ENCODE measurements at places on chromosomes 6 and 20.

- no peak for DNase-seq
These were observed 18.1 kb upstream of the CALHM6 start for GRCh38 chr6:116443105-116443504.

DNA sequence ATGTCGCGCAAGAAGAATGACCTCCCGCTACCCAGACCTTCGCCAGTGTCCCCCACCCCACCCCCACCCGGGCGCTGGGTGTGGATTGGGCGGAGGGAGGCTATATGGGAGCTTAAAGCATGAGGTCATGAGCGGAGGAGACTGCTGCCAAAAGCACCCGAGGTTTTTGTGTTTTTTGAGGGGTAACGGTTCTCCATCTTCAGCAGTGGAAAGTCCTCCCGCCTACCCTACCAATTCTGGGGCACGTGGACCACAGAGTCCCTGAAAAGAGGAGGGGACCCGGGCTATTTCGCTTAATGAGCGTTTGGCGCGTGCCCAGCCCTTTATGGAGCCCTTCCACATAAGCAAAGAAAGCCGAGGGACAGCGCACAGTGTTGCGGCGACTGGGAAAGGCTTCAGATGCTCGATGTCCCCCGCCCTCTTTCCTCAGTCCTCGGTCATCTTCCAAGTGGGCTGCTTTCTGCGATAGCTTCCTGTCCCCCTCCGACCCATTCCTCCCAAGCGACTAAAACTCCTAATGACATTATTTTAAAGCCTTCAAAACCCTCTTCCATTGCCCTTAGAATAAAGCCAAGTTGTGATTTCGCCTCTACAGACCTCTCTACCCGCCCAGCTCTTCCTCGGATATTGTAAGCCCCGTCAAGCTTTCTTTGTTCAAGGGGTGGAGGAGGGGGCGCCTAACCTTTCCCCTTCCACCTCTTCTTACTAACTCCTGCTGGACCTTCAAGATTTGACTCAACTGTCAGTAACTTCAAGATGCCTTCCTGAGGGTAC lies 2.1 kb upstream of the TRERF1 start:
- no peak for DNase-seq

DNA sequence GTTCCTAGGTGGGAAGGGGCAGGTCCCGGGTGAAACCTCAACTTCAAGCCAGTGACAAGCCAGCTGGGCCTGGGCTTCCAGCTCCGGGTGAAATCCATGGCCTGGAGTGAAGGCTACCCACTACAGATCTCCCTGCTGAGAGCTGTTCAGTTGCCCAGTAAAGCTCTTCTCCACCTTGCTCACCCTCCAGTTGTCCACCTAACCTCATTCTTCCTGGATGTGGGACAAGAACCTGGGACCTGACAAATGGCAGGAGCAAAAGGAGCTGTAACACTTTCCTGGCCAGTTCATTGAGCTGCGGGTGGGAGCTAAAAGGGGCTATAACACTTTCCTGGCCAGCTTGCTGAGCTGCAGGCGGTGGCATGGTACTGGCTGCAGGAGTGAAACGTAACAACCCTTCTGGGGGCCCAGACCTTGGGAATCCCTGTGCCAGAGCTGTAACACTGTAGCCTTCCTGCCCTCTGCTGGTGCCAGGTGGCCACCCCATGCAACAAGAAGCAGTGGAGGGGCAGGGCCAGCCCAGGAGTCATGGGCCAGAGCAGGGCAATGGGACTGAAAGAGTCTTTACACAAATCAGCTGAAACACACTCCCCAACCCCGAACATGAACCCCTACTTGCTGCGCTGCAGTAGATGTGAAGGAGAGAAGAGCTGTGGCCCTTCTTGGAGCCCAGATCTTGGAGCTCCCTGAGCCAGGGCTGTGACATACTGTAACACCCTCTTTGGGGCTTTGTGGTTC lies 3.6 kb upstream of the HINT3 start:
- no peak for DNase-seq

DNA sequence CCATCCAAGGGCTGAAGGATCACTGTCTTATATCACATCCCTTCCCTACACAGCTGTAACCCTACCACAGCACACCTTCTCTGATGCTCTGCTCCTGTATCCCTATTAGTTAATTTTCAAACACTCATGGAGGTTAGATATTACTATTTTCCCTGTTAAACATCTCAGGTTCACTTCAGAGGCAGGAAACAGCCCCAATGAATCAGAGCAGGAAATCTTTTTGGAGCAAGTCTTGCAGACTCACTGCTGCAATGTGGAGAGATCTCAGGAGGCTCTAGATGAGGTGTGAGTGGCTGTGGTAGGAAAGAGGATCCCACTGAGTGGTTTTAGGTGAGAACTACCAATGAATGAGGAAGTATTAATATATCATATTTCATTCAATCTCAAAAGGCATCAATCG lies 19.7 kb upstream of the HTR1B start:
- DNase-seq = no peak

- no peak for DNase-seq
These were observed 5.6 kb downstream of the ANKS1A start for GRCh38 chr6:34894693-34895092.

- DNase-seq = no peak
These were observed 22.2 kb downstream of the FKBP1A start for GRCh38 chr20:1370548-1371110.

- DNase-seq = no peak
These were observed 182.1 kb upstream of the SNX9 start for GRCh38 chr6:157640746-157641451.

DNA sequence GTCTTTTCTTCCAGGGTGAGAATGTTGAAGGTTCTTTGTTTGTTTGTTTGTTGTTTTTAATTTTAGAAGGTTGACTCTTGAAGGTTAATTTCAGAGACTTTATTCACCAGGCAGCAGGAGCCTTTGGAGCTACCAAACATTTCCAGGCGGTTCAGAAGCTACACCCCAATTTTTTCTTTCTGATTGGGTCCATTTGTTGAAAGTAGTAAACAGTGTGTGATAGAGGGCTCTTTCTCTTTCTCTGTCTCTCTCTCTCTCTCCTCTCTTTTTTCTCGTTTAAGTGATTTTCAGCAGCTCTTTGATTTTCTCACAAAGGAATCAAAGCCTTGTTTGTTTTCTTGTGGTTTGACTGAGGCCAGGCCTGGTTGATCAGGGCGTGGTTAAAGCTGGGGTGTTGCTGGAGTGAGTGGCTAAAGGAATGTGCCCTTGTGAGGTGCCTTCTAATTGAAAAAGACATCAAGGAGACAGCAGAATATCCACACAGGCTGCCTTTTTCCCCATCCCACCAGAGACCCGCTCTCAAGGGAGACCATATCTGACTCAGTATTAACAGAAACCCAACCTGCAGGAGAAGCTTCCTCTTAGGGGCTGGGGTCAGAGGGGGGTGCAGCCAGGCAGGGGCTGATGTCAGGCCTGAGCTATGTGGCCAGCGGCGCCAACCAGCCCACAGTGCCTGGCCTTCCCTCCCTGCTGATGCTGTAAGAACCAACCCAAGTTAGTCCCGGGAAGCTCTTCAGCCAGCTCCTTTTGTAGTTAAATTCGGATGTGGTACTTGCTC lies 40.4 kb upstream of the NAA20 start:
- DNase-seq = no peak

GRCh38 chr6:72321788-72322187 lies 300.1 kb upstream of the KCNQ5 start:
- DNase-seq = no peak

- DNase-seq = no peak
These were observed 12.9 kb downstream of the PARD6B start for GRCh38 chr20:50744143-50744792.
